ENCODE measurements at places on chromosomes 7 and 10.

GRCh38 chr7:106012935-106013439, 49.9 kb downstream of the CDHR3 start:
- no peak for DNase-seq

GRCh38 chr7:98719396-98719795, 102.3 kb downstream of the NPTX2 start:
- no peak for DNase-seq

GRCh38 chr10:117552156-117552631, 9.6 kb downstream of the EMX2 start:
- no peak for DNase-seq

GRCh38 chr10:15254808-15255648, 86.5 kb upstream of the NMT2 start:
- DNase-seq: no peak

DNA sequence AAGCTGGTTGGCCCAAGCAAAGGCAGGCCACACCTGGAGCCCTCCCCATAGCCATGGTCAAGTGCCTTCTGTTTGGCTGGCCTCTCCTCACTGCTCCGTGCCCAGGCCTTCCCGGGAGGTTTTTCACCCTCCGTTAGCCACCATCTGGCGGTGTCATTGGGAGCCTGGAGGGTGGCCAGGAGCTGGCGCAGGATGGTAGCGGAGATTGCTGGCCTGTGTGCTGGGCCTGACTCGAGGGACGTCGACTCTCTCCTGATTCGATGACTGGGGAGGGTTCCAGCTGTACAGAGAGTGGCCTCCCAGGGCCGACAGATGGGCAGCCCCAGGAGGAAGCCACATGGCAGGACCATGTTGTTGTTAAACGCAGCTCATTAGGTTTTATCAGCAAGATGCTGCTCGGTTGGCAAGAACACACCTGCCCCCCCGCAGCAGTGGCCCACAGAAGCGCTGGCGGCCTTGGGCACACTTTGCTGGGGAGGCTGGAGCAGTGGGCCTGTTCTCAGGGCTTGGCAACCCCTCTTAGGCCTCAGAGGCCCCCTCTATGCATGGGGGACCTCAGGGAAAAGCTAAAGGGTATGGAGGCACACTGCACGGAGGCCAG, 64.0 kb upstream of the CACUL1 start:
- peak; percentile 48 for DNase-seq

- no peak for DNase-seq
Measured at GRCh38 chr7:41885078-41885477, 182.2 kb upstream of the INHBA start.

DNA sequence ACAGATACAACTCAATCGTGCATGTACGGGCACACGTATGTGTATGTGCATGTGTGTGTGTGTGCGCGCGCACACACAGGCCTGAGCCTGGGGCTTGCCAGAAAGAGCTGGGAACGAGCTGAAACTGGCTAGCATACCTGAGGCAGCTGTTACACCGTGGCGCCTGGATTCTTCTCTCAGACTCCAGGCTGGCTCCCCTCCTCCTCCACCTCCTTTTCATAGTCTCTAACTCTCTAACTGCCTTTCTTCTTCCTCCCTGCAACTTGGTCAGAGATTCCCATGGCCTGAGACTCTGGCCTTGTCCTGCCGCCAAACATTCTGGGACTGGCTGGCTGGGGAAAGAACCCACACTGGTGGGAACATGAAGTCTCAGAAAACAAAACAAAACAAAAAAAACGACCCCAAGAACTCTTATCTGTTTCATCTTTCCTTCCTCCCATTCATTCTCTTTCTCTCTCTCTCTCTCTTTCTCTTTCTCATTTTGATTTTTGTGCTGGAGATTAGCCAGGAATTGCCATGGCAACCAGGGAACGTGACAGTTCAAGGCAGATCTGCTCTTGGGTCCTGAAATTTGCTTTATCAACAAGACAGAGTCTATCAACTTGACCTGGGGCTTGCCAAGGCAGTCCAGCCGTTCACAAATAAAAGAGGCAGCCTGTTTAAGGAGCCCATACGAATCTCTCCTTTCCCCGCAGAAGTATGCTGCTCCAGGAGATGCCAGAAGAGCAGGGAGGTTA, 76.8 kb upstream of the SEM1 start:
- peak; percentile 21 for DNase-seq

DNA sequence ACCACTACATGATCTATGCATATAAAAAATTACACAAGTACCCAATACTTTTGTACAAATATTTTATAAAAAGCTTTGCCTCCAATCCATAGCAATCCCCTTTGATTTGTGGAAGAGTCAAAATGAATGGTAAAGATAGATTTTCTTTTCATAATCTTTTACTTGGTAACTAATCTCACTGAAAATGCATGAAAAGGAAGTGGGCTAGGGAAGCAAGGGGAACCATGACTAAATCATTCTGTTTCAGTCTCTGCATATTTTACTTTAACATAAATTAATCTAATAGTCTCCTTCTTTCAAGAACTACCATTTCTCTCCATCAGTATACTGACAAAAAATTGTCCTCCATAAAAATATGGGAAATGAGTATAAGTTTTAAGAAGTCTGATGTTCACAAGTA, 96.9 kb downstream of the TES start:
- DNase-seq: no peak

GRCh38 chr10:55063811-55064210, 262.8 kb upstream of the PCDH15 start:
- no peak for DNase-seq

DNA sequence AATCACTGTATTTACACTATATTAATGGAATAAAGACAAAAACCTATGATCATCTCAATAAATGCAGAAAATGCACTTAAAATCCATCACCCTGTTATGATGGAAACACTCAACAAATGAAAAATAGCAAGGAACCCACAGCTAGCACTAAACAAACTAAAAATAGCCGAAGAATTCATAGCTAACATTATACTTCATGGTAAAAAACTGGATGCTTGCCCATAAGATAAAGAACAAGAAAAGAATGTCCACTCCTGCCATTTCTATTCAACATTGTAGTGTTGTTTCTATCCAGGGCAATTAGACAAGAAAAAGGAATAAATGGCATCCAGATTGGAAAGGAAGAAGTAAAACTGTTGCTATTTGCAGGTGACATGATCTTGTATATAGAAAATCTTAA, 142.1 kb downstream of the STK31 start:
- DNase-seq: no peak

GRCh38 chr7:99379043-99379577, 4.6 kb downstream of the ARPC1B start:
- no peak for DNase-seq

DNA sequence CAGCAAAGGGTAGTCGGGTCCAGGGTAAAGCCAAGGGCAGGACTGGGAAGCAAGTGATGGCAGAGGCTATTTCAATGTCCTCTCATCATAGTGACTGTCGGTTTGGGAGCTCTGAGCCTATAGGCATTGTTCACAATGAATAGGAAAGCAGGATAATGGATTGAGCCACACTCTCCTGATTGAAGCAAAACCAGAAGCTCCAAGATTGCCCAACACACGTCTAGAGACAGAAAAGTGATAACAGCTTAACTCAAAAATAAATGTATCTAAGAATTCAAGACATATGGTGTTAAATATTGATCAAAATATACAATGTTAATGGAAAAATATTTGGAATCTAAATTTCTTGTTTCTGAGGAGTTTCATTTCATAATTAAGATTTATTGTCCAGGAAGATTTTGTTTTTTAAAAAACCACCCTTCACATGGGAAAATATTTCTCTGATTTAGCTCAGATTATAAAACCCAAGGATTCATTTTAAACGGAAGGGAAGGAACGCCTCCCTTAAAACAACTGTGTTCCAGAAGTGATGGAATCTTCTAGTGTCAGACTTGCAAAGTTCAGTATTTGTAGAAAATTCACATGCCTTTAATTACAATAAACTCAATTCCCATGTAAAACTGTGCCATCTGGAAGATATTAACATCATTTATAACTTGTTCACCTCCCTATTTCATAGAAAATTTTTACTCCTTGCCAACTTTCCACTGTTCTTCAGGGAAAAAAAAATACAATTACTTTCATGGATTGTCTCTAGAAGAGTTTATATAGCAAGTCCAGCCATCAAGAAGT, 54.5 kb downstream of the NRP1 start:
- no peak for DNase-seq

DNA sequence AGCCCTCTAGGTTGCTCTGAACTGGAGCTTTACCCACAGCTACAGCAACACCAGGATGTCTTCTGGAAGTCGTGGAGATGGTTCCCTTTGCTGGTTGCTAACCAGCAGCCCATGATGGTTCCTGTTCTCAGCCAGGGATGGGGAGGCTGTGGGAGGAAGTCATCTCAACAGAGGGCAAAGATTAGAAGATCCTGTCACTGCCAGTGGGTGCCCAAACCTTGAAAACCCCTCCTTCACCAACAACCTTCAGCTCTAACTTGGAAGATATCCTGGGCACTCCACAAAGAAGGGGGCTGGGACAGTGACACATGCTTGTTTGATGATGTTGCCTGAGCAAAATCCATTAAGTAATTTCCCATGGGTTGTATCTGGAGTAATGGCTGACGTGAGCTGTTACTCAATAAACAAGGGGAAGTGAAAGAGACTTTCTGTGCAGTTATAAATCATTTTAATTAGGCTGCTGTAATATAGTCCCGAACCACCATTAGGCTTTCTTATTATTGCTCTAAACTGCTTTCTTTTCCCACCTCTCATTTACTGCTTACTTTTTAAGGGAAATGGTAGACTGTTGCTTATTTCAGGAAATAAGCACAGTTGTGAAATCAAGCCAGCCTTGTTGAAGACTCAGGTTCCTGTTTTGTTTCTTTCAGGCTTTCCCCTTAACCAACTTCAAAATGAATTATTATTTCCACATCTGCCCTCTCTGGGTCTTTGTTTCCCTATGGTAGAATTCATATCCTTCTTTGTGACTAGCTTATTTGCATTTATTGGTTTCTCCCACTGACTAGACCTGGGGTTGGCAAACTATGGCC, 124.8 kb downstream of the PPP1R17 start:
- no peak for DNase-seq

GRCh38 chr10:21526860-21527597, 1.5 kb upstream of the SKIDA1 start:
- DNase-seq: peak; percentile 94

- DNase-seq: no peak
Measured at GRCh38 chr10:23914641-23915040, 294.3 kb upstream of the KIAA1217 start.

DNA sequence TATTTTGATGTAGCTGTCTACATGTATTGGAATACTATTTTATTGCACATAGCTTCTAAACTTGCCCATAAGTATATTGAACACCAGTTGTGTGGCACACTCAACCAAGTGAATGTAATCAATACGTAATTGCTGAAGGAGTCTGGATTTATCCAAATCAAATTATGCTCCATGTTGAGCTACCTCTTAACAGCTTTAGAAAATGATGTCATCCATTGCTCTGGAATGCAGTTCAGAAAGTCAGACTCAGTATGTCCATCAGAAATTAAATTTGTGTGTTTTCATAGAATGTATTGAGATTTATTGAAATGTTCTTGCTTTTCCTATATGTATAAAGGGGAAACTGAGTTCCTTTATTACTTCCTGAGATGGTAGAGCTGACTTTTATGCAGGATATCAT, 25.0 kb upstream of the CCAR1 start:
- no peak for DNase-seq

- no peak for DNase-seq
Measured at GRCh38 chr10:123361832-123362231, 207.6 kb downstream of the BUB3 start.

GRCh38 chr10:78868861-78869260, 199.9 kb upstream of the ZMIZ1 start:
- DNase-seq: no peak

GRCh38 chr10:99344715-99345114, 15.6 kb downstream of the CNNM1 start:
- no peak for DNase-seq

DNA sequence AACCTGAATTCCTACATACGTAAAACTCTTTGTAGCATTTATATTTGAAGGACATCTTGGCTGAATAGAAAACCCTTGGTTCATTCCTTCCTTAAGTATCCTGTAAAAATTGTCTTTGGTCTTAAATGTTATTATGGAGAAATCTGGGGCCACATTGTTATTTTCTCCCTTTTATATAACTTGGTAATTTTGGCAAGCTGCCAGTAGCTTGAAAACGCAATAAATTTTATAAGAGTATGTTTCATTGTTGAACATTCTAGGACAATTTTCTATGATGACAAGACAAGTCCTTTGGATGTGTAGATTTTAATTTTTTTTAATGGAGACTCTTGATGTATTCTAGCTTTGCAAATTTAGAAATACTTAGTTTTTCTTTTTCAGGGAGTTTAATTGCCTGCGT, 191.9 kb downstream of the ABCA13 start:
- DNase-seq: no peak

- DNase-seq: no peak
Measured at GRCh38 chr7:118352867-118353453, 128.5 kb downstream of the ANKRD7 start.

DNA sequence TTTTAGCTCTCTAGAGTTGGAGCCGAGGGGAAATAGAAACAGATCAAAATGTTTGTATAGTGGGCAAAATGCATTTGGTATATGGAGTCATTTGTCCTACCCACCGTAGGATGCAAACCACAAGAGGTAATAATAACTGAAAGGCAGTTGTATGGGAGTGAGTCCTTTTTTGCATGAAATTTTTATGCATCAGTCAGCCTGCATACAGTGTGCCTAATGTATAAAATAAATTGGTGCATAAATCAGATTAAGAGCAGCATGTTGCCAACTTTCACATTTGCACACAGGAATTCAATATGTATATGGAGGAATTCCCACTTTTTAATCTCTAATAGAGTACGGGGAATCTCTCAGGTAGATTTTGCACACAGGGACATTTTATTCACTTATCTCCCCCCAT, 262.8 kb downstream of the LRMDA start:
- no peak for DNase-seq

DNA sequence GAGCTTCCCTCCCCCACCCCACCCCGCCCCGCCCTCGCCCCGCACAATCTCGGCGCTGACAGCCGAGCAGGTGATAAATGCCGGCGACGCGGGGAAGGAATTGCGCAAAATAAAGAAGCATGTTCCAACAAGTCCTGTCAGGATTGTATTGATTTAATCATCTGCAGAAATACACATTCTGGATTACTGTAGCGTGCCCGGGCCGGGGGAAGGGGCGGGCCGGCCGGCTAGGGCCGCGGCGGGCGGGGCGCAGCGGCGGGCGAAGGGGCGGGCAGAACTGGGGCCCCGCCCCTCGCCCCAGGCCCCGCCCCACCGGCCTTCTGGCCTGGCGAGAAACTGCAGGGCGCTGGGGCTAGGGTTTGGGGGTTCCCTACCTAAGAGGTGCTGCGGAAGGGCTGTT, 88.9 kb upstream of the PAX2 start:
- no peak for DNase-seq
